ENCODE measurements at places on chromosomes 1 and 21. TPM values are rescaled to one million over a fixed set of nuclear protein-coding genes. Genes with fewer than 3 reads are reported as not detected.

GRCh38 chr1:6134741-6135510, 45.2 kb downstream of the CHD5 start:
- no peaks in the 10 kb centered on the region for H3K36me3 ChIP-seq
- DNase-seq = no peak
- no peak overlapping the region for H3K27ac ChIP-seq
- H3K4me3 ChIP-seq = no peak overlapping the region

DNA sequence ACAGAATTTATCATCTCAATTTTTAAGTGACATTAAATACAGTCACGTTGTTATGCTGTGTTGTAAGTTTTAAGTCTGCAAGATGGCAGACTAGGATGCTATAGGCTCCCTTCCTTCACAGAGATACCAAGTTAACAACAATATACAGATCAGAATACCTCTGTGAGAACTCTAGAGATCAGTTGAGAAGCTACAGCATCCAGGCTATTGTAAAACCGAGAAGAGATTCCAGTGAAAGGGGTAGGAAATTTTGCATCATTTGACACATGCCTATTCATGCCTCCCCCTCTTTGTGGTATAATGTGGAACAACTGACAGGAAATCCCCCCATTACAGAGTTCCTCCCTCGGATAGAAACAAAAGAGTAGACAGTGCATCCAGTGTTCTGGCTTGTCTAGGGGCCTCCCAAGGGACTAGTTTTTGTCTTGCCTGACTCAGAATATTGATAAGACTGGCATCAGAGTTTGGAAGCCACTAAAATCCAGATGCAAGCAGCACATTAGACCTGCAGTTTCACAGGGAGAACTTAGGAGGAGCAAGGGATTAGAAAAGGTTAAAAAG, 80.6 kb downstream of the LBR start:
- no peak overlapping the region for H3K4me3 ChIP-seq
- no peak overlapping the region for H3K27ac ChIP-seq
- H3K4me1 ChIP-seq = no peaks in the 10 kb centered on the region
- no peak for DNase-seq
- no peaks in the 10 kb centered on the region for H3K36me3 ChIP-seq

DNA sequence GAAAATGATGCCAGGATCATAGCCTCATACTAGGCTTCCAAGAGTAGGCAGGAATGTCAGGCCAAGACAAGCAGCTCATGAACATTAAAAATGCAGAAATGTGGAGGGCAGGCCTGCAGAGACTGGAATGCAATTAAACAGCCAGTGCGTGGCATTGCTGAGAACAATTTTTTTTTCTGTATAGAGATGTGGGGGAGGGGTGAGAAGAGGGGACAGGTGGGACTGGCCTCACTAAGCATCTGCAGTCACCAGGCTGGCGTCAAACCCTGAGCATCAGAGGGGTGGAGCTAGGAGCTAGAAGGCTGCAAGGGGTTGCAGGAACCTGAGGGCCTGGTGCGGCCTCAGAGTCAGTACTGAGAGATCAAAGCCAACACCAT, 114.1 kb downstream of the TNR start:
- no peaks in the 10 kb centered on the region for H3K27me3 ChIP-seq
- no peak overlapping the region for H3K4me3 ChIP-seq
- H3K4me1 ChIP-seq = no peaks in the 10 kb centered on the region
- no peak overlapping the region for H3K27ac ChIP-seq

GRCh38 chr1:204777591-204777990, 92.1 kb upstream of the LRRN2 start:
- no peak for DNase-seq
- no peak overlapping the region for H3K27ac ChIP-seq
- H3K36me3 ChIP-seq = no peaks in the 10 kb centered on the region
- H3K4me1 ChIP-seq = no peaks in the 10 kb centered on the region
- no peak overlapping the region for H3K4me3 ChIP-seq
- H3K27me3 ChIP-seq = no peaks in the 10 kb centered on the region

- no peaks in the 10 kb centered on the region for H3K27me3 ChIP-seq
- H3K36me3 ChIP-seq = no peaks in the 10 kb centered on the region
- DNase-seq = no peak
- H3K27ac ChIP-seq = no peak overlapping the region
- H3K4me1 ChIP-seq = no peaks in the 10 kb centered on the region
Measured at GRCh38 chr1:33167650-33168447, 14.0 kb downstream of the TRIM62 start.

- H3K27ac ChIP-seq = no peak overlapping the region
- no peaks in the 10 kb centered on the region for H3K27me3 ChIP-seq
- H3K36me3 ChIP-seq = no peaks in the 10 kb centered on the region
- DNase-seq = no peak
- no peak overlapping the region for H3K4me3 ChIP-seq
Measured at GRCh38 chr1:119660253-119661083, 12.4 kb upstream of the ZNF697 start.

- H3K4me1 ChIP-seq = no peaks in the 10 kb centered on the region
- H3K4me3 ChIP-seq = no peak overlapping the region
- H3K27ac ChIP-seq = no peak overlapping the region
- DNase-seq = no peak
- H3K36me3 ChIP-seq = no peaks in the 10 kb centered on the region
Measured at GRCh38 chr1:86365896-86366295, 30.2 kb downstream of the ODF2L start.

- H3K27me3 ChIP-seq = no peaks in the 10 kb centered on the region
- no peaks in the 10 kb centered on the region for H3K36me3 ChIP-seq
- H3K27ac ChIP-seq = no peak overlapping the region
- DNase-seq = no peak
- no peaks in the 10 kb centered on the region for H3K4me1 ChIP-seq
Measured at GRCh38 chr1:53378932-53379661, 51.2 kb upstream of the LRP8 start.

- peak; percentile 19 for DNase-seq
- peaks cover 4% of the 10 kb centered on the region for H3K4me1 ChIP-seq
- no peaks in the 10 kb centered on the region for H3K36me3 ChIP-seq
- H3K4me3 ChIP-seq = peak overlapping the region; percentile 63
- H3K27me3 ChIP-seq = no peaks in the 10 kb centered on the region
Measured at GRCh38 chr1:65255035-65255655, 54.2 kb upstream of the DNAJC6 start.

DNA sequence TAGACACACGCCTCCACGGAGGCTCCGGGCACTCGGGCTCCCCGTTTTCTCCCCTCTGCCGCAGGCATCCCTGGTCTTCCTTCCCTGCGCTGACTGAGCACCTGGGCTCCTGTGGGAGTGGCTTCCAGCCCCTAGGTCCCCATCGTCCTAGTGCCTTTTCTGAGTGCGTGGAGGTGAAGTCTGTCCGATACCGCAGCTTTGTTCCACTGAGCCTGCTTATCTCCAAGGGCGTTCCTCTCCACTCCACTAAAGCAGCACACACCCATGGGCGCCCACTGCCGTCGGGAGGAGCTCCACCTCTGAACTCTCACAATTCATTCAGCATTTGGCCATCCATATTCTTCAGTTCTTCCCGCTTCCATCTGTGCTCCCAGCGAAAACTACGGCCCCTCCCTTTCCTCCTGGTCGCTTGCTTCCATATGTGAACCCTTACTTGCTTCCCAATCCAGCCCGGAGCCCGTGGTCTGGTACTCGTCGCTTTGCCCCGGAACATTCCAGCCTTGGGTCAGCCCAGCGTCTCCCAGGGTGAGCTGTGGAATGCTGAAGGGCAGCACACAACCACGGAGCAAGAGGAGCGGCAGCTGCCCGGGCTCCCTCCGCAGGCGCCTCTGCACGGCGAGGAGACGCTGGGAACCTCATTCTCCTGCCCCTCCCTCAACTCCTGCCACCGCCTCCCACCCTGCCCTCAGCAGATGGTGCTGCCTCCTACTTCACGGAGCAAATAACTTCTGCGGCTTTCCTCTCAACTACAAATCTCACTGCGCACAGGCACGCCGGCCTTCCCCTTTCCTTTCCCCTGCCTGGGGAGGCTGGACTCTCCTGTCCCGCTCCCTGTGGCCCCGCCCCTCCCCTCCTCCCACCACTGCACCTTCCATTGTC, 27.5 kb downstream of the ATP8B2 start:
- DNase-seq = peak; percentile 51
- H3K27ac ChIP-seq = peak overlapping the region; percentile 39
- peaks cover 12% of the 10 kb centered on the region for H3K4me1 ChIP-seq
- H3K4me3 ChIP-seq = peak overlapping the region; percentile 32
- no peaks in the 10 kb centered on the region for H3K36me3 ChIP-seq

- no peaks in the 10 kb centered on the region for H3K36me3 ChIP-seq
- no peaks in the 10 kb centered on the region for H3K27me3 ChIP-seq
- H3K4me1 ChIP-seq = no peaks in the 10 kb centered on the region
- H3K27ac ChIP-seq = no peak overlapping the region
Measured at GRCh38 chr1:196193896-196194559, 414.2 kb downstream of the KCNT2 start.

DNA sequence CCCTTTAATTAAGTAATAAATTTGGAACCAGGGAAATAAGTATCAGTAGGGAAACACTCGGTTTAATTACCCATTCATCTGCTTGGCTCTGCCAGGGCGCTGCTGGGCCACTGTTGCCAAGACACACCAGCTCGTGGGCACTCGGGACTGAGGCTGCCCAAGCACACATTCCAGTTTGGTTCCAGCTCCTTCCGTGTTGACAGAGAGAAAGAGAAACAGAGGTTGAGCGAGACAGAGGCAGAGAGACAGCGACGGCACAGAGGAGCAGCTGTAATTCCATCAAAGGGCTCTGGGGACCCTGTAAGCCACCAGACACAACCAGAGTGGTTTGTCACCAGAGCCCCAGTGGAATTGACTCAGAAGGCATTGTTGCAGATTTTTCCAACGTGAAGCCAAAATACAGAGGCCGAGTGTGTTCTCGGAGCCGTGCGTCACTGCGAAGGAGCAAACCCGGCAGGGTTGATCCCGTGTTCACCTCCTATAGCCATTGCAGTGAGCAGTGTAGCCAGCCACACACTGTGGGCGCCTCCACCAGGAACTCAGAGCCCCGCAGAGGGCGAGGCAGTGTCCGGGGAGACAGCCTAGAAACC, 33.5 kb downstream of the SYF2 start:
- no peaks in the 10 kb centered on the region for H3K36me3 ChIP-seq
- no peaks in the 10 kb centered on the region for H3K27me3 ChIP-seq
- H3K4me3 ChIP-seq = no peak overlapping the region
- H3K27ac ChIP-seq = no peak overlapping the region
- no peaks in the 10 kb centered on the region for H3K4me1 ChIP-seq

DNA sequence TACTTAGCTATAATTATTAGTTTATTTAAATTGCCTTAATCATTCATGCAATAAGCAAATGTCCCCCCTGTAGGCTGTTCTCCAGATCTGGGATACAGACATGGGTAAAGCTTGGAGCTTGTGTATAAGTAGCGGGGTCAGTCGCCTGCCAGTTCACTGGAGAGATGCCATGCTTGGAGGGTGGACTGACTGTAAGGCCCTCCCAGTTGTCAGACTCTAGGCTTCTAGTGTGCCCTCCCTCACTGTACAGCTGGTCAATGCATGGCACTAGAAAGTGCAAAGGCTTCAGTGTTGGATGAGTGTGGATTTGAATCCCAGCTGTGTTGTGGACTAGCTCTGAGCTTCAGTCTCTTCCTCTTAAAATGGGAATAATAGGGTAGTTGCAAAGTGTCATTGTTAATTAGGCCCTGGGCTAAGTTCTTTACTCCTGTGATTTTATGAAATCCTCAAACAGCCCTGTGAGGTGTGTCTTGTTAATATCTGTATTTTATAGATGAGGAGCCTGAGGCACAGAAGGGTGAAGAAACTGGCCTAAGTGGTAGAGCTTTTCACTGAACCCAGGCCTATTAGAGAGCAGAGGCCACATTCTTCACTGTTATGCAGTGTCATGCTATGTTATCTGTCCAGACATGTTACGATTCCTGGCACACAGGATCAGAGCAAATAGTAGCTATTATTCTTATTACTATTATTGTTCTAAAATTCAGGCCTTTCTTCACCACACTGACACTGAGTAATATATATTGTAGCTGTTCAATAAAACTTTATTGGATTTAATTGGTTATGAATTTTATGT, 85.9 kb downstream of the ROR1 start:
- H3K4me3 ChIP-seq = no peak overlapping the region
- no peaks in the 10 kb centered on the region for H3K27me3 ChIP-seq
- H3K4me1 ChIP-seq = peaks cover 3% of the 10 kb centered on the region
- no peaks in the 10 kb centered on the region for H3K36me3 ChIP-seq

DNA sequence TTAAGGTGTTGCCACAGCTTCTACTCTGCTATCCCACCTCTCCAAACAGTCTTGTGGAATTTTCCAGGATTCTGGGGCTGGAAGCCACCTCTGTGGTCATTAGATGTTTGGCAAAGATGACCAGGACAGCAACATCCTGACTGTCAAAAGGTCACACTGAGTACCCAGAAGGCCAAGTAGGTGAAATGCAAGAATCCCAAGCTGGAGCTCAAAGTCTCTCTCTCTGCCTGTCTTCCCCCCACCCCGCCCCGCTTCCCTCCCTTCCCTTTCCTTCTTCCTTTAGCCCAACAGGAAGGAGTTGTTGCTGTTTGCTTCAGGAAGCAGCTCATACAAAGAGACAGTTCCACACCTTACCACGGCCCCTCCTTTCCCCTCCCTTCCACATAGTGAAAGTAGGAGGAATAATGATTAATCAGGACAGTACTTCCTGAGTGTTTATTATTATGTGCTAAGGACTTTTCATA, 75.6 kb upstream of the SLC2A1 start:
- H3K4me1 ChIP-seq = no peaks in the 10 kb centered on the region
- no peak overlapping the region for H3K27ac ChIP-seq
- no peak overlapping the region for H3K4me3 ChIP-seq
- H3K36me3 ChIP-seq = no peaks in the 10 kb centered on the region

DNA sequence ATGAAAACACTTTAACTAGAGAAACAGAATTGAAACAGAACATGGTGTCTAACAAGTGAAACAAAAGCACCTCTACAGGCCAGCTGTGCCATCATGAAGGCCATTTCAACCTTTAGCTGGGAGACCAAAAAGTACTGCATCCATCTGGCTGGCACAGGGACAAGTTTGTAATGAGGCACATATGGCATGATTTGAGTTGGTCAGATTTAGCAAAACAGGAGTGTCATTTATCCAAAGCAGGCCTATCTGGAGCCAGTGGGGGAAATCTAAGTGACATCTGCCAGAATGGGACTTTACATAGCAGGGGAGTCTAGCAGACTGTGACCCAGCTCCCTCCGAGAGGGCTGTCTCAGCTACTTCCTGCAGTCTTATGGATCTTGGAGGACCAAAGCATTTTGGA, 51.9 kb downstream of the DNTTIP2 start:
- H3K27ac ChIP-seq = no peak overlapping the region
- no peak overlapping the region for H3K4me3 ChIP-seq
- no peak for DNase-seq
- H3K36me3 ChIP-seq = no peaks in the 10 kb centered on the region
- H3K27me3 ChIP-seq = no peaks in the 10 kb centered on the region

OR2T27 gene
- total RNA-seq = not detected

LEFTY1 gene
- total RNA-seq = 3.4 TPM

ADORA3 gene
- 7.2 TPM for total RNA-seq

ANGPTL3 gene
- total RNA-seq = not detected

HNRNPCL1 gene
- not detected for total RNA-seq

OLIG2 gene
- not detected for total RNA-seq

U2AF1 gene
- total RNA-seq = 3.7 TPM
